ENCODE measurements at places on chromosomes 16 and 17.

DNA sequence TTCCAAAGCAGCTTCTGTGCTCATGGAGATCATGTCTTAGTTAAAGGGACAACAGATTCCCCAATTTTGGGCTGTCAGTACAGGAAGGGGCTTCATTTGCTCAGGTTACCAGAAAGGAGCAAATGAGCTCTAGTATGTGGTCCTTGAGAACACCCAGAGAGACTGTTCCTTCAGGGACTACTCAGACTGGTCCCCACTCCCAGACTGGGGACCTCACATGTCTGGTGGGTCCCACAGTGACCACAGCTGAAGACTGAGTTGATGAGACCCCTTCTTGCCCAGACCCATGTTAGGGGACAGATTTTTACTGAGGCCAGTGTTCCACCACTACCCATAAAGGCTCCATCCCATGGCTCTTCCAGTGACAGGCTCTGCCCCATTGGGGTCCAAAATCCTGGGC lies 1695.2 kb downstream of the TP53TG3F start:
- no peak for DNase-seq

DNA sequence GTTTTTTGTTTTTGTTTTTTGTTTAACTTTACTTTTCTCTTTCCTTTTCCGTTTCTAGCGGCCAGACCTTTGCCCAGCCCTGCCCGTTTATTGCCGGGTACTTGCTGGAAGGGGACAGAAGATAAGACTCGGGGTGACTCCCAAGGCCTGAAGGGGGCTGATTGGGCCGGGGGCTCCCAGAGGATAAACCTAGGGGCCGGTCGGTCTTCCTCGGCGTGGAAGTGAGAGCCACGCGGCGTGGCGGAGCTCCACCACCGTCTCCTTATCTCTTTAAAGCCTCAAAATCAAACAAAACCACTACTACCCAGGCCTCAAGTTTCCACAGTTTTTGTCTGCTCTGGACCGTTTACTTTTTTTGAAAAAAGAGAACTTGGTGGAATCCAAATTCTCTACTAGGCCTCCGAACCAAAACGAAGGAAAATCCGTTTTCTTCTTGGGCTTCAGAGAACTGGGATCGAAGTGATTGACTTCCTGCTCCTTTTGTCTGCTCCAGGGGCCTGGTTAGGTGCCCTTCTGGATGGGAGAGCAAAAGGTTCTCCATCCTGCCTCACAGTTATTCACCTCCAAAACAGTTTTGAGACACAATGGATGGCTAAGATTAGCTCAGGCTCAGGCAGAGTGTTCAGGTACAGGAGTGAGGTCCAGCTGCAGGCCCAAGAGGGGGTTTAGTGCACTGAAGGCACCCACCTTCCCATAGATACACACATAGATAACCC lies 8.5 kb upstream of the HOXB9 start:
- DNase-seq = no peak

- DNase-seq = no peak
Observed at GRCh38 chr16:68936736-68937631, 93.7 kb downstream of the TANGO6 start.

- no peak for DNase-seq
Observed at GRCh38 chr17:43768943-43769342, 9.8 kb downstream of the DUSP3 start.

GRCh38 chr16:72928090-72928981 lies 119.6 kb downstream of the ZFHX3 start:
- DNase-seq = no peak

- no peak for DNase-seq
Observed at GRCh38 chr17:75067856-75068255, 19.9 kb upstream of the SLC16A5 start.

GRCh38 chr17:74552037-74552436 lies 6.1 kb upstream of the CD300C start:
- DNase-seq = no peak

- peak; percentile 53 for DNase-seq
Observed at GRCh38 chr16:54936201-54936978, 5.7 kb downstream of the IRX5 start.

Measured in endothelial cell (in vitro differentiated cells).